ENCODE measurements at places on chromosomes 13 and 19.

DNA sequence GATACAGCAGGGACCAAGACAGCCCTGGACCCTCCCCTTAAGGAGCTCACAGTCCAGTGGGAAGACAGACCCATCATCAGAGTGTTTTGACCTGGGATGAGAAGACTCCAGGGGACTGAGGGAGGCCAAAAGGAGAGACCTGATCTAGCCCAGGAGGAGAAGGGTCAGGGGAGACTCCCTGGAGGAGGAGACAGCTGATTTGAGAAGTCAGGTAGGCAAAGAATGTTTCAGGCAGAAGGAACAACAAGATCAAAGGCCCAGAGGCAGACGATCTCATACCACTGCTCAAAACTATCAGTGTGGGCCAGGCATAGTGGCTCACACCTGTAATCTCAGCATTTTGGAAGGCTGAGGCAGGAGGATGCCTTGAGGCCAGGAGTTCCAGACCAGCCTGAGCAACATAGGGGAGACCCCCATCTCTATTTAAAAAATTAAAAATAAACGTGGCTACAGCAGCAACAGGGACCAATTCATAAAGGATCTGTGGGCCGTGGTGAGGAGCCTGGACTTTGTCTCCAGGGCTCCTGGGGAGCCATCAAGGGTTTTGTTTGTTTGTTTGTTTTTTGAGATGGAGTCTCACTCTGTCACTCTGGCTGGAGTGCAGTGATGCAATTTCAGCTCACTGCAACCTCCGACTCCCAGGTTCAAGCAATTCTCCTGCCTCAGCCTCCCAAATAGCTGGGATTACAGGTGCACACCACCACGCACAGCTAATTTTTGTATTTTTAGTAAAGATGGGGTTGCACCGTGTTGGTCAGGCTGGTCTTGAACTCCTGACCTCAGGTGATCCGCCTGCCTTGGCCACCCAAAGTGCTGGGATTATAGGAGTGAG, 2.2 kb upstream of the COX6B1 start:
- no peak for DNase-seq

DNA sequence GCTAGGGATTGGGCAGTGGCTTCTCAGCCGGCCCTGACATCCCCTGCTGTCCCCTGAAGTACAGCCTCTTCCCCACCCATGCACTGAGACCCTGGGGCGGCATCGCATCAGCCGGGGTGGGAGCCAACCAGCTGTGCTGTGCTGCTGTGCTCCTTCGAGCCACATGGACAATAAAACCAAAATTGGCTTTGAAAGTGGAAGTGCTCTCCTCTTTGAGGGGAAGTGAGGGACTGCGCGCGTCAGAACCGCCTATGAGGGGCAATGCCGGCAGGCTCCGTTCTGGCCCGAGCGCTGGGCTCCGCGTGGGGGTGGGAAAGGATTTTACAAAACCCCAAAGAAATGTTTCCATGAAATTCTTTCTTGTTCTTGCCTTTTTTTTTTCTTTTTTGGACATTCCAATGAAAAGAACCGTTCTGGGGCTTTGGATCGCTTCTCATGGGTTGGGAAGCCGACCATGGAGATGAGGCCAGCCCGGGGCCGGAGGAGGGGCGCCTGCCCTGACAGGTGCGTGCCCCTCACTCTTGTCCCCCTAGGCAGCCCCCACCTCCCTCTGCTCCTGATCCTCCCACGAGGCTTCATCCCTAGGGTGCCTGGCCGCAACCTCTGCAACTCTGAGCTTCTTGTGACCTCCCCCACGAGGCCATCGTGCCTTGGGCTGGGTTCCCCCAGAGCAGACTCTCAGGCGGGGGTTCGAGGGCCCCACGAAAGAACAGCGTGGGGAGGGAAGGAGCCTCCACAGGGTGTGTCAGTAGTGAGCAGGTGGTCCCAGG, 22.6 kb downstream of the KLHL26 start:
- no peak for DNase-seq

- no peak for DNase-seq
Measured at GRCh38 chr19:12868540-12869112, 12.6 kb downstream of the DNASE2 start.

- no peak for DNase-seq
Measured at GRCh38 chr13:111448504-111448903, 128.1 kb downstream of the TEX29 start.

GRCh38 chr13:52929846-52930245, 81.4 kb upstream of the PCDH8 start:
- DNase-seq, result no peak

All from left forelimb (tissue), 1 donor.